ENCODE measurements at places on chromosomes 11 and 22.

DNA sequence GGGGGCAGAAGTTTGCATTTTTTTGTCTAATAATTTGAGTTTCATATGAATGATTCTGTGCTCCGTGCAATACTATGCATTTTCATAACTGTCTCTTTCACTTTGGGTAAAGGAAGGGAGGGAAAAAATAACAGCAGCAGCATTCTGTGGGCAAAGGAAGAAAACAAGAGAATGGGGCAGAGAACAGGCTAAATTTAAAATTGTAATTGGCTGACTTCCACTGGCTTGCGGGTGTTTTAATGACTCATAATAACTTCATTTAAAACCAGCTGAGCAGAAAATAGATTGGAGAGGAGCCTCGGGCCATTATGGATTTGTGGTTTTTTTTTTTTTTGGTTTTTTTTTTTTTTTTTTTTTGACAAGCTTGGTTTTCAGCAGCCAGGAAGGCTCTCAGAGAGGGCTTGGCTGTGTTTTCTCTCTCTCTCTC is 107.4 kb downstream of the ZBTB16 start:
- no peak for DNase-seq

- peak; percentile 78 for DNase-seq
Observed at GRCh38 chr11:10397226-10397987, 57.7 kb upstream of the AMPD3 start.

DNA sequence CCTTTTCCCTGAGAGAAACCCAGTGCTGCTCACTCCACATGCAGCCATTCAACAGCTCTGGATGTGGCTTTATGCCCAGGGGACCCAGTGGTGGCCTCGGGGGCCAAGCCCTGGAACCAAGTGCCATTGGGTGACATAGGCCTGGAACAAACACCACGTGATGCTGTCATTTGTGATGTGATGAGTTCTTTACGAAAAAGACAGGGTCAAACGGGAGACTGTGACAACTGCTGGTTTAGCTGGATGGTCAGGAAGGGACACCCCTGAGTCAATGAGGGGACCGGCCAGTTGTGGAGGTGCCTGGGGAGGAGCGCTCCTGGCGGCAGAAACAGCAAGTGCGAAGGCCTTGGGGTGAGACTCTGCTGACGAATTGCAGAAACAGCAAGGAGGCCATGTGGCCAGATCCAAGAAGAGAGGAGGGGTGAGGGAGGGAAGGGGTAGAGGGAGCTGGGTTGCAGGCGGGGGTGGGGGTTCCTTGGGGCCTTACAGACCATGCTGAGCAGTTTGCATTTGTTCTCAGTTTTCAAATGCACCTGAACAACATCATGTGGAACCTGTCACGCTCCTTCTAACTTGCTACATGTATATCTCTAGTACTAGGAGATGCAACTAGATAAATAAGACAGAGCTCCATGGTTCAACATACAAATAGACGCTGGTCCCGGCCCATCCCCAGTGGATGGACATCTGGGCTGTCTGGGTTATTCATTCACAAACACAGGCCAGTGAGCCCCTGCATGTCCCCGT is 56.1 kb downstream of the IGLL5 start:
- no peak for DNase-seq

GRCh38 chr11:117369534-117369933 is 41.9 kb downstream of the CEP164 start:
- no peak for DNase-seq

GRCh38 chr11:72736452-72737069 is 15.6 kb downstream of the ARAP1 start:
- DNase-seq: no peak

DNA sequence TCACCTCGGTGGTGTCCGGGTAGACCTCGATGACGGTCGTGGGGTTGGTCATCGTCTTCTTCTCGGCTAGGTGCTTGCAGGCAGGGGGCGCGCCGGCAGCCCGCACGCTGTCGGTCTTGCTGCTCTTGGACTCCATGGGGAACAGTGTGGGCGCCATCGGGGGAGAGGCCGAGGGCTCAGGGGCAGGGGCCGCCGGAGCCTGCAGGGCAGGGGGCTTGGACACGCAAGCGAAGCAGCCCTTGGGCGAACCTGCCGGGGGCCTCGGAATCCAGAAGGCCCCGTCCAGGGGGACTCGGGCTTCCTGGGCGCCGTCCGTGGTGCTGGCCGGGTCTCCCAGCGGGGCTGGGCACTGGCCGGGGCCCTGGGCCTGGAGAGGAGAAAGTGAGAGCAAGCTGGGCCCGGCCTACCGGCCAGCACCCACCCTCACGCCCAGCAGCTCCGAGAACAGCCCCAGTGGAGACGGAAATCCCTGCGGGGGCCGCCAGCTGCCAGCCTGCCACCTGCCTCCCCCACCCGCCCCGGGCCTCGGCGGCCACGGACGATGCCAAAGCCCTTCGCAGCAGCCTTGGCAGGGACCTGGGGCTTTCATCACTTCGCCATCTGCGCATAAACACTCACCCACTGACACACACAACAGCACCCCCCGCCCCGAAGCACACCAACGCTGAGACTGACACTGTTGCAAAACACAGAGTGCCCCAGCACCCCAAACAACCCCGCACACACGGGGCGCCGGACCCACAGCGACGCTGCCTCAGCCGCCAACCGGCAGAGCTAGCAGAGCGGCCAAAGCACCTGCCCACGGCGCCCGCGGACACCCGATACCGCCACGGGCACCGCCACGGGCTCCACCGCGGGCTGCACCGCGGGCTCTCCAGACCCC is 2.4 kb downstream of the IFITM10 start:
- DNase-seq: peak; percentile 17

GRCh38 chr22:45340323-45340722 is 30.6 kb downstream of the FAM118A start:
- no peak for DNase-seq

- no peak for DNase-seq
Observed at GRCh38 chr11:34251589-34251980, 106.2 kb downstream of the ABTB2 start.

Measured in NCI-H524 (cell line).